ENCODE measurements at places on chromosomes 6 and 20.
A peak's percentile ranks its signal among the peaks of the same experiment; 100 is the strongest.

DNA sequence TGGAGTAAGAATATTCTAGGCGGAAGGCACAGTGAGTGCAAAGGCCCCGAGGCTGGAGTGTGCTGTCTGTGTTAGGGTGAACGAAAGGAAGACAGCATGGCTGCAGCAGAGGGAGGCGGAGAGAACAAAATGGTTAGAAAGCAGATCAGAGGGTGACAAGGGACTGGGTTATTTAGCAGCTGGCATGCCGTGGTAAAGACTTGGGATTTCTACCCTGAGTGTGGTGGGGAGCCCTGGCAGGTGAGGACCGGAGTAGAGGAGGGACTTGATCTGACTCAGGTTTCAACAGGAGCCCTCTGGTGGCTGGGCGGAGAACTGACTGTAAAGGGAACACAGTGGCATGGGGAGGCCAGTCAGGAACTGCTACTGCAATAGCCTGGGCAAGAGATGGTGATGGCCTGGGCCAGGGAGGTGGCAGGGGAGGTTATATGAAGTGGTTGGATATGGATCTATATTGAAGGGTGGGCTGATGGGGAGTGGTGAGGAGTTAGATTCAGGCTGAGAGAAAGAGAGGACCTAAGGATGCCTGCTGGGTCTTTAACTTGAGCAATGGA lies 38.0 kb downstream of the PIM1 start:
- peak; percentile 79 for DNase-seq

GRCh38 chr6:106356378-106356777 lies 4.1 kb upstream of the CRYBG1 start:
- no peak for DNase-seq

DNA sequence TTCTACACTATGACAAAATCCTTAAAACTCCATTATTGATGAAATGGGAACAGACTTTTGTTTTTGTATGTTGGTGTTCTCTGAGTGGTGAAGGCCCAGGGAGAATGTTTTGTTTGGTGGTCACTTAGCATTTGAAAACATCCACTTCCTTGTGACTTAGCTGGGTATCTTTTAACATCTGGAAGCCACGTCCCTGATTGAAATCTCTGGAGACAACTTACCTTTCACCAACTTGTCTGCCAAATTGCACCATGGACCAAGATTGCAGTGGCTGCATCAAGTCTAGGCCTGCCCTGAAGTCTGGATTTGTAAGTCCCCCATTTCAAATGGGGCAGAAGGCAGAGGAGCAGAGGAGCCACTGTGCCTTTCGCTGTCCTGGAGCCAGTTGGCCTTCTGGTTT lies 534 bp upstream of the EFCAB8 start:
- DNase-seq = no peak

GRCh38 chr6:3036861-3037637 lies 31.2 kb upstream of the RIPK1 start:
- DNase-seq = no peak

GRCh38 chr6:93371756-93372155 lies 47.6 kb downstream of the EPHA7 start:
- DNase-seq = no peak

DNA sequence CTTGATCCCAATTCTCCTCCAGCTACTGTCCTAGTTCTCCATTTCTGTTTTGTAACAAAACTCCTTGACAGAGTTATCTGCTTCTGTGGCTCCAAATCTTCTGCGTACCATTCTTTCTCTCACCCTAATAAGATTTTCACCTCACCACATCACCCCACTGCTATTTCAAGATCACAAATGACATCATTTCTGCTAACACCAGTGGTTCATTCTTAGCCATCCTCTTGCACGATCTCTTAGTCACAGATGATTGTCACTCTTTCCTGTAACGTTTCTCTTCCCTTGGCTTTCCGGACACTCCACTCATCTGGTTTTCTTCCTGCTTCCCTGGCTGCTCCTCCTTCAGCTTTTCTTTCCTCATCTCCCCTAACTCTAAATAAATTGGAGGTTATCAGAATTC lies 56.8 kb upstream of the FABP7 start:
- no peak for DNase-seq

All from thyroid gland (tissue), 4 donors.